GM23248 (cell line): ENCODE measurements at places on chromosomes 3 and 15. TPM values are rescaled to one million over a fixed set of nuclear protein-coding genes. Genes with fewer than 3 reads are reported as not detected.

DNA sequence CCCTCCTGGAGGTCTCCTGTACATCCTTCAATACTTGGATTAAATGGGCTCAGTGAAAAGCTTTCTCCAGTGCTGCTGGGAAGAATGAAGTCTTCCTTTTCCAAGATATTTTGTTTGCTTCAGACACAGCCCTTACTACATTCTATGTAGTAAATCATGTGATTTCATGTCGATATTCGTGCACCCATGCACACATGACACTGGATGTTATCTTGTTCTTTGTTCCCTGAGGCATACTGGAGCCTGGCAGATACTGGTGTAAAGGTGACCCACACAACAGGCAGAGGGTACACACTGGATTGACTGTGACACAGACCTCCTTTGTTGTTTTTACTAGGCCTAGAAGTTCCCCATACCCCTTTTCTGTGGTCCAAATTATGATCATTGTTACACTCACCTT, 40.3 kb upstream of the ATP2C1 start:
- no peaks in the 10 kb centered on the region for H3K36me3 ChIP-seq
- peaks cover 5% of the 10 kb centered on the region; the same call in 1 of the 2 replicates for H3K4me1 ChIP-seq
- no peak overlapping the region for H3K27ac ChIP-seq
- DNase-seq = no peak
- H3K4me3 ChIP-seq = no peak overlapping the region

DNA sequence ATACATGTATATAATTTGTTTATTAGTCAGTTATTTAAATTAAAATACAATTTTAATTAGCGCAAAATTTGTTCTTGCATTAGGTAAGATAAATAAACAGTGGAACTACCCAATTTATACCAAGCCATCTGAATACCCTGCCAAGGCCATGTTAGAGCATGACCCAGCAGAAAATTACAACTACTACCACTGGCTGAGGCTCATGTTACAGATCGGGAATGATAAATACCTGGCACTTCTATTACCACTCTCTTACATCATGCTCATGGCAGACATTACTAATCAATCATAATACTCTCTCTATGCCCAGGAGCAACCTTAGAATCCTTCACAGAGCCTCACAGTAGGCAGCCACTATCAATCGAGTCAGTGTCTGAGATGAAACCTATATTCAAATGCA, 21.2 kb upstream of the LMOD3 start:
- H3K4me3 ChIP-seq = no peak overlapping the region
- H3K36me3 ChIP-seq = no peaks in the 10 kb centered on the region
- H3K27me3 ChIP-seq = peaks cover 24% of the 10 kb centered on the region
- peak; percentile 6 for DNase-seq
- H3K27ac ChIP-seq = no peak overlapping the region
- no peaks in the 10 kb centered on the region for H3K4me1 ChIP-seq

DNA sequence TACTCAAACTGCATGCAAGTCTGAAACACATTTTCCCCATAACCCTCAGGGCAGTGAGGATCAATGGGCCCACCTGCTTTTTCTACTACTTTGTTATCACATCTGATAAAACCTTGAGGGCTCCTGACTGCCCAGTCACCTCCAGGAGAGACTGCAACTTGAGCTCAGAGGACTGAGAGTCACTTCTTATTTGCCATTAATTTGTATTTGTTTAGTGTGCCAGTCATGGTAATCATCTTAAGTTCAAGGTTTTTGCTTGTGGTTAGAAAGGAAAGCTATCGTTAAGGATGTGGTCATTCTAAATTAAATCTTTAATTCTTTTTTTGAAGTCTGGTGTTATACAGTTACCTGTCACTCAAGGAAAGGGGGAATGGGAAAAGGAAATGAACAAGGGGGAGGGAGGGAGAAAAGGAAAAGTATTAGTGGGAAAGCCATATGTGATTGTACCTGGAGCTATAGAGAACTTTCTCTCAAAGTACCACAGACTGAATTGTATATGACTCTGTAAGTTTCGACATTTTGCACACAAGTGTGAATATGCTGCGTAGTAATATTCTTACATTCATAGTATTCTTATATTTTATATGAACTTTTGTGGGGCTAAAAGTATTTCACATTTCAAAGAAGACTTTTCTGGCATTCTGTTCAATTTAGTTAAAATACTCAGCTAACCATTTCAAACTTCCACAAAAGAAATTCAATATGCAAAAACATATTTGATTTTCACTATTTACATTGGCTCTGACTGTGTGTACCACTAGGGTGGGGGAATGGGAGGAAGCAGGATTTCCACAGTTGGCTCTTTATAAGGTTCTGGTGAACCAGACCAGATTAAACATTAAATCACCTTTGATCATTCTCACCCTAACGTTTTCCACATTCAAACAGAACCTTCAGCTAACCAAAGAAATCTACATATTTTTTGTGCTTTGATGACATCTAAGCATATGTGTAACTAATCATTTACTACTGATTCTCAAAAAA, 166.5 kb upstream of the ATP11B start:
- DNase-seq = no peak
- H3K4me1 ChIP-seq = no peaks in the 10 kb centered on the region
- H3K4me3 ChIP-seq = no peak overlapping the region
- H3K36me3 ChIP-seq = no peaks in the 10 kb centered on the region
- 0 out of 2 replicates have a peak, but pooled peaks cover 3% of the 10 kb centered on the region for H3K27me3 ChIP-seq

DNA sequence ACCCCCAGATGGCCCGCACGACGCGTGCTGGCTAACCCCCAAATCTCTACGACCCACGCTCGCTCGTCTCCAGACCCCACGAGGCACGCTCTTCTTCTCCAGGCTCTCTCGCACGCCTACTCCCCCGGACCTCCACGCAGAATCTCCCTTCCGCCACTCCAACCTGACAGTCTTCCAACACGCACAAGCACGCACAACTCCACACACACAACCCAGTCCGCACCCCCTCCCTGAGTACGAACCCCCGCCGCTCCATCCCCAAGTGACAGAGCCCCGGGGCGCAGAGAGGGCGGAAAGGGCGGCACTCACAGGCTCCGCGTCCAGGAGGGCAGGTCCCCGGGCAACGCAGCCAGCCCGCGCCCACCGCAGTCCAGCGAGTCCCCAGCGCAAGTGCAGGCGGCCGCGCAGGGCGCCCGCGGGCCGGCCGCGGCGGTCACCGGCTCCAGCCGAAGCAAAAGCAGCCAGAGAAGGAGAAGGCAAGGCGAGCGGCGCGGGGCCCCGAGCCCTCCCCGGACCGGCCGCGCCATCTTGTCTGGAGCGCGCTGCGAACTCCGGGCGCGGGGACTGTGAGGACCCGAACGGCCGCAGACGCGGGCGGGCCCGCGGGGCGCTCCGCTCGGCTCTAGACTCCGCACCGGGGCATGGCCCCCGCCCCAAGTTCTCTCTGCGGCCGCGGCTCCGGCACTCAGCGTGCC, 794 bp downstream of the LRIG1 start:
- DNase-seq = peak; percentile 68
- peaks cover 4% of the 10 kb centered on the region; the same call in 1 of the 2 replicates for H3K4me1 ChIP-seq
- no peak overlapping the region for H3K27ac ChIP-seq
- H3K4me3 ChIP-seq = peak overlapping the region; percentile 81

GRCh38 chr3:15264486-15264885, 58.4 kb downstream of the CAPN7 start:
- DNase-seq = no peak
- H3K27ac ChIP-seq = 0 out of 2 replicates have a peak overlapping the region, but pooled peaks have one; percentile 3
- H3K4me3 ChIP-seq = no peak overlapping the region
- peaks cover 14% of the 10 kb centered on the region for H3K4me1 ChIP-seq

Gene GOLGA6L7
- not detected in 2 replicates for total RNA-seq

- no peaks in the 10 kb centered on the region for H3K36me3 ChIP-seq
- no peaks in the 10 kb centered on the region for H3K4me1 ChIP-seq
- H3K4me3 ChIP-seq = no peak overlapping the region
Observed at GRCh38 chr3:118400886-118401285, 633.8 kb downstream of the IGSF11 start.

GRCh38 chr15:101242160-101242998, 9.5 kb downstream of the CHSY1 start:
- peak; percentile 69 for DNase-seq
- H3K27me3 ChIP-seq = no peaks in the 10 kb centered on the region
- H3K27ac ChIP-seq = peak overlapping the region; percentile 47; the same call in 1 of the 2 replicates

GRCh38 chr3:65971293-65972252, 67.1 kb downstream of the MAGI1 start:
- peaks cover 10% of the 10 kb centered on the region for H3K4me1 ChIP-seq
- H3K27ac ChIP-seq = no peak overlapping the region
- no peaks in the 10 kb centered on the region for H3K36me3 ChIP-seq

Gene GOLGA8M
- total RNA-seq = 0.51 TPM in 1 of 2 replicates, not detected in the other

Gene UCN2
- 0.25 and 0.86 TPM in 2 replicates for total RNA-seq

Gene ABHD17C
- 3.8 and 8.3 TPM in 2 replicates for total RNA-seq

Gene MAP6D1
- 2.5 and 5.5 TPM in 2 replicates for total RNA-seq

DNA sequence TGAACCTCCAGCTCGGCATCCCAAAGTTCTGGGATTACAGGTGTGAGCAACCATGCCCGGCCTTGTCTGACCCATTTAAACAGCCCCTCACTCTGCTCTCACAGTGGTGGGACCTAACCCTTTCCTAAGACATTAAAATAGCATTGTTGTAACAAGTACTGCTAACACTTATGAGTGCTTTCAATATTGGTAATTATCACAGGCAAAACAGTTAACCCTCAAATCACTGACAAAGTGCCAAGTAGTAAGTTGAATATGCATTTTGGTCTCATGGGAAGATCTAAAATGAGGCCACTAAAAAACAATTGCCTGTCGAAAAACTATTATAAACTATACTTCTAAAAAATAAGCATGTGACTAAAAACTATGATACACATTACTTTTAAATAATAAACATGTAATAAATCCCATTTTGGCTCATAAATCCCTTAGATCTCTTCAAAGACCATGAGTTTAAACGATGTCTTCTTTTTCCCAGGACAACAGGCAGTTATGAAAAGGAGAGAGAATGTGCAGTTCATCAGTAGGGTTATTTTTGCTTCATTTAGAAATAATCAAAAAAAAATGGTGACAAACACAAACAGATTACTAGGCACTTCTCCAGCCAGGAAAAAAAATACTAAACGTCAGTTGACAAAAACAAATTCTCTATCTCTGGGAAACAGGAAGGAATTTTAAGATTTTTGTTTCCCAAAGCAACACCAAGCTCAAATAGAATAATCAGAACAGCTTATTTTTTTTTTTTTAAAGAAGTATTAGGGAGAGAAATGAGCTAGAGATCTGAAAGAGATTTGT, 95.4 kb downstream of the RFTN1 start:
- H3K4me1 ChIP-seq = peaks cover 20% of the 10 kb centered on the region
- DNase-seq = no peak
- H3K27me3 ChIP-seq = no peaks in the 10 kb centered on the region
- H3K36me3 ChIP-seq = no peaks in the 10 kb centered on the region

- no peaks in the 10 kb centered on the region for H3K36me3 ChIP-seq
- DNase-seq = peak; percentile 86
- H3K27ac ChIP-seq = peak overlapping the region; percentile 45
- H3K27me3 ChIP-seq = no peaks in the 10 kb centered on the region
- H3K4me3 ChIP-seq = no peak overlapping the region
Observed at GRCh38 chr3:48565591-48566400, 2.2 kb upstream of the UCN2 start.

Gene CFAP100
- not detected in 2 replicates for total RNA-seq

DNA sequence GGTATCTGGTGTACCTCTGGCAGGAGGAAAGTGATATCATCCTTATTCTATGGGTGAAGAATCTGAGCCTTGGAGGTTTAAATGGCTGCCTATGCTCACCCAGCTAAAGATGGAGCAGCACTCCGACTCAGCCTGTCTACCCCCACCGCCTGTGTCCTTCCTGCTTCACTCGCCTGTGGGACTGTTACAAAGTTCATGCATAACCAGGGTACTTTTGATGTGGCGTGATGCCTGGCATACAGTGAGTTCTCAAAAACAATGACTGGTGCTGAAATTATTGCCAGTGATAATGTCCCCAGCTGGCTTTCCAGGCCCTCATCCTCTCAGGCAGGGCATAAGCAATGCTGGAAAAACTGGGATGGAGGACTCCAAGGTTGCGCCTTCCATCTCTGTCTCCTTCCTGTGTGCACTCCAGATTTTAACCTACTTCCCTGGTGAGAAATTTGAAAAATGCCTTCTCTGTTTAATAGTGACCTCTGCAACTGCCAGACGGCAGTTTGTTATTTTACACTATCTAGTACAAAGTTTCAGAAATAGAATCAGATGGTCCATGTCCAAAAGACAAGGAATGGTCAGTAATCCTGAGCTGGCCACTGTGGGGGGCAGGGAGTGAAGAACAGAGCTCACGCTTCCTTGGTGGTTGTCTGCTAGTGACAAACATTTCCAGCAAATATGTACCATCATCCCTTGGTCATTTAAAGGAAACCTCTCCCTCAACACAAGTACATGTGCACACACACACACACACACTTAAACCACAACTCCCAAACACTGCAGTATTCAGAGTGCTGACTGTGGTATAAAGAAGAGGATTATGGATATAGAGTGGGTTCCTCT, 86.5 kb upstream of the NMNAT3 start:
- DNase-seq = no peak
- H3K36me3 ChIP-seq = no peaks in the 10 kb centered on the region
- H3K27me3 ChIP-seq = peaks cover 20% of the 10 kb centered on the region
- no peak overlapping the region for H3K4me3 ChIP-seq
- H3K27ac ChIP-seq = no peak overlapping the region

Gene SYNM
- 0.97 and 1.6 TPM in 2 replicates for total RNA-seq

DNA sequence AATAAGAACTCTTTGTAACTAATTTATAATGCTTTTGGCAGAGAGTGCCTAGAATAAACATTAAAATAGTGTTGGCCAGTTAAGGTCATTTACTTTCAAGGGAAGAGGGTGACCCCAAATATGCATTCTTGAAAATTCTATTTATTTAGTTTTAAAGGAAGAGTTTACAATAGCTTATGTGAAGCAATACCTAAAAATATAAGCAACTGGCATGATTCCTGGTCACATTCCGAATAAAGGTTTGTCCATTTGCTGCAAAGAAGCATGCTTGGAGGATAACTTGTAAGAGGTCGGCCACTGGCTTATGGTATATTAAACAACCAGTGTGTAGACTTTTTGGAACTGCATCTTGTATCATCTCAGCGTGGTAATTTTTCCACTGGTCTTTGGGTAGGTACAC, 10.2 kb downstream of the MITF start:
- H3K4me3 ChIP-seq = no peak overlapping the region
- H3K27me3 ChIP-seq = no peaks in the 10 kb centered on the region; the same call in 1 of the 2 replicates
- no peaks in the 10 kb centered on the region for H3K36me3 ChIP-seq
- no peak overlapping the region for H3K27ac ChIP-seq
- H3K4me1 ChIP-seq = no peaks in the 10 kb centered on the region
- DNase-seq = no peak

GRCh38 chr3:143951351-143951971, 20.2 kb upstream of the DIPK2A start:
- H3K4me1 ChIP-seq = no peaks in the 10 kb centered on the region
- peak; percentile 71 for DNase-seq
- no peak overlapping the region for H3K27ac ChIP-seq
- no peak overlapping the region for H3K4me3 ChIP-seq
- H3K27me3 ChIP-seq = no peaks in the 10 kb centered on the region

- no peak overlapping the region for H3K27ac ChIP-seq
- H3K36me3 ChIP-seq = no peaks in the 10 kb centered on the region
- no peak for DNase-seq
- no peaks in the 10 kb centered on the region for H3K4me1 ChIP-seq
- no peaks in the 10 kb centered on the region for H3K27me3 ChIP-seq
- no peak overlapping the region for H3K4me3 ChIP-seq
Observed at GRCh38 chr3:158970006-158970405, 168.2 kb downstream of the MFSD1 start.
